ENCODE measurements at places on chromosomes 1 and 21. TPM values are rescaled to one million over a fixed set of nuclear protein-coding genes. Genes with fewer than 3 reads are reported as not detected.

Gene AMPD1
- not detected for total RNA-seq

DNA sequence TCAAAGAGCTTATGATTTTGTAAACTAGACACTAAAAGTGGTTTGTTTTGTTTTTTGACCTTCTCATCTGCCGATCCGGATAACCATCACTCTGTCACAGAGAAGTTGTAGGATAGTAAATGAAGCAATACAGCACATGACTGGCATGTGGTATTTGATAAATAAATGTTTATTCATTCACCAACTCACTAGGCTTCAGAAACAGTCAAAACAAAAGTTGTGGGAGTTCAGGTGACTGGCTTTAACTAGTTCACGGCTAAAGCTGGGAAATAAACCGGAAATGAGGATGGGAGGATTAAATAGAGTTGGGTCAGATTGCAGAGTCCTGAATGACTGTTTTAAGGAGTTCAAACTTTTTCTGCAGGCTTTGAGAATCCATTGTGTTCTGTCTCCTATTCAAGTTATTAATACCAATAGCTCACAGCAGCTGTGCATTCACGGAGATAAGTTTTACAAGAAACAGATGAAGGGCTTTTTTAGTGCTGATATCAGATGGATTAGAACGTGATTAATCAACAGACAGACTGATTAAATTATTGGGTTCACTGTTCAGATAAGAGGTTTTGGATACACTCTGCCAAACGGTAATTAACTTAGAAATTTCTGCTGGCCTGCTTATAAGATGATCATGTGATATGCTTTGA, 463.3 kb downstream of the DPYD start:
- DNase-seq, result no peak

DNA sequence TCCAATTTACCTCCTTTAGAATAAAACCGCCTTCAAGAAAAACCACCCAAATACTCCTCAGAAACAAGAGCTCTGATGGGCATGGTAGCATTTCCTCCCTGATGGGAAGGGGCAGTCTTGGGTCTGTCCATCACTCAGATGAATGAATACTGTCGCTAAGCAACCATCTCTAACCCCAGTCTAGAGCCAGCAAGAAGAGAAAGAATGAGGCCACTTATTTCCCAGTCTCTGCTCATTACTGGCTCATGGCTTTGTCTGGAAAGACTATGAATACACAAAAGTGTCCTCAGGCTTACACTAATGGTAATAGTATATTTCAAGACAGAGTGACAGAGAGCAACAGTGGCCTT, 51.0 kb upstream of the F3 start:
- DNase-seq, result no peak

GRCh38 chr1:959731-960362, 537 bp upstream of the KLHL17 start:
- no peak for DNase-seq

- DNase-seq, result no peak
These were observed 387.3 kb downstream of the FAM72C start for GRCh38 chr1:143584508-143584907.

Measured in Calu3 (cell line).